ENCODE measurements at places on chromosomes 2 and 18. TPM values are rescaled to one million over a fixed set of nuclear protein-coding genes. Genes with fewer than 3 reads are reported as not detected.

The GPR17 gene
- not detected for total RNA-seq

The HSBP1L1 gene
- total RNA-seq, result 20.6 TPM

The STON1 gene
- not detected for total RNA-seq

GRCh38 chr2:216086207-216086893 is 4.6 kb downstream of the TMEM169 start:
- DNase-seq, result no peak

- DNase-seq, result no peak
Observed at GRCh38 chr2:198161151-198161550, 356.8 kb downstream of the PLCL1 start.

DNA sequence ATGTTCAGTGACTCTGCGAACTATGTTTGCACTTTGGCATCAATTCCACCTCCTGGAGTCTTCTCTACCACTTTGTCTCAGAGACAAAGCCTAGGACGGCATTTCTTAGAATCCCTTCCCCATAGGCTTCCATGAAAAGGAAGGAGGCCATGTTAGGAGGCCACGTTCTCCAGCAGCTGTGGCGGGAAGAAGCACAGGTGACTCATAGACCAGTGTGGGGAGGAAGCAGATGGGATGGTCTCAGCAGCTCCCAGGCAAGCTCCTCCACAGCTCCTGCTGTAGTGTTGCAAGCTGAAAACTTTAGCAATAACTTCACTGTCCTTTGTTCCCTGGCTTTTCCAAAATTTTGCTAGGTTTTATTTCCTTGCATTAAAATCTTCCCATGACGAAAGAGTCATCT is 781.3 kb upstream of the ID2 start:
- DNase-seq, result no peak

DNA sequence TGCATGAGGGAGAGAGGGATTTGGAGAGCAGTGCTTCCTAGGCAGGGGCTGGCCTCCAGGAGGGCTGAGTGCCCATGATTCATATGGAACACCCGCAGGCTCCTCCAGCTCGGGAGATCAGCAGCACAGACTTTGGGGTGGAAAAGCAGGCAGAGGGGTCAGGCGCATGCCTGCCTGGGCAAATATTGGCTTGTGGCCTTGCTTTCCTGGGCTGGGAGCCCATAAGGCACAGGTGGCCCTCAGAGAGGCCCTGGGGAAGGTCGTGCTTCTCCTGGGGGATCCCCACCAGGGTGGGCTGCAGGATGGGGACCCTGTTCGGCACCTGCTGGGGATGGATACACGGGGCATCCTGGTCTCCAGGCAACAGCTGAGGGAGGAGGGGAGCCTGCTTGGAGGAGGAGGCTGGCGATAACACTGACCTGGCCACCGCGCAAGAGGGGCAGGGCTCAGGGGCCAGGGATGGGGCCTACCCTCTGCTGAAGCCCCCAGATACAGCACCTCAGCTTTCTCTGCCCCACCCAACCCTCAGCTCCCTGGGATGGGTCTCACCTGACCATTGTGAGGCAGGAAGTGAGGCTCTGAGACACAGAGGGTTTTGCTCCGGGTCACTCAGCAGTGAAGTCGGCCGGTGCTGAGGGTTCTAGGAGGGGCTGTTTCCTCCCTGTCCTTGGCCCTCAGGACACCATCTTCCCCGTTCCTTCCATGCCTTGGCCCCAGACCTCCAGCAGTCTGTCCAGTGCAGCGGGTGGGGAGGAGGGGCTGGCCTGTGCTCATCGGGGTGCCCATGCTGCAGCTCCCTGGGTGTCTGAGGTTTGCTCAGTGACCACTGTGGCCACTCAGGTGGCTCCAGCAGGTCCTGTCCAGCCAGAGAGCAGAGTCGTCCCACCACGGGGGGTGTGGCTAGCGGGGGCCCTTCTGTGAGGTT is 12.0 kb downstream of the AQP12A start:
- no peak for DNase-seq

- no peak for DNase-seq
Observed at GRCh38 chr18:60649107-60649506, 276.5 kb upstream of the MC4R start.

GRCh38 chr2:235911633-235912233 is 256.5 kb downstream of the GBX2 start:
- no peak for DNase-seq

DNA sequence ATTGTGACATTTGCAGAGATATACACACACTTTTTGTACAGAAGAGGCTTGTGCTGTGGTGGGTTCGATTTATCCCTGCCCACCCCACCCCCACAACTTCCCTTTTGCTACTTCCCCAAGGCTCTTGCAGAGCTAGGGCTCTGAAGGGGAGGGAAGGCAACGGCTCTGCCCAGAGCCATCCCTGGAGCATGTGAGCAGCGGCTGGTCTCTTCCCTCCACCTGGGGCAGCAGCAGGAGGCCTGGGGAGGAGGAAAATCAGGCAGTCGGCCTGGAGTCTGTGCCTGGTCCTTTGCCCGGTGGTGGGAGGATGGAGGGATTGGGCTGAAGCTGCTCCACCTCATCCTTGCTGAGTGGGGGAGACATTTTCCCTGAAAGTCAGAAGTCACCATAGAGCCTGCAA is 40.0 kb downstream of the STEAP3 start:
- DNase-seq, result no peak

The FSHR gene
- not detected for total RNA-seq

The ASXL3 gene
- not detected for total RNA-seq

The GALNT13 gene
- not detected for total RNA-seq

The SLC16A14 gene
- total RNA-seq, result 5.5 TPM

- DNase-seq, result no peak
Observed at GRCh38 chr2:46504685-46505471, 25.5 kb downstream of the TMEM247 start.

- DNase-seq, result no peak
Observed at GRCh38 chr2:120539937-120540718, 194.2 kb downstream of the INHBB start.

The CD302 gene
- not detected for total RNA-seq

The PXDN gene
- total RNA-seq, result 131 TPM

The DHRS9 gene
- 0.88 TPM for total RNA-seq

DNA sequence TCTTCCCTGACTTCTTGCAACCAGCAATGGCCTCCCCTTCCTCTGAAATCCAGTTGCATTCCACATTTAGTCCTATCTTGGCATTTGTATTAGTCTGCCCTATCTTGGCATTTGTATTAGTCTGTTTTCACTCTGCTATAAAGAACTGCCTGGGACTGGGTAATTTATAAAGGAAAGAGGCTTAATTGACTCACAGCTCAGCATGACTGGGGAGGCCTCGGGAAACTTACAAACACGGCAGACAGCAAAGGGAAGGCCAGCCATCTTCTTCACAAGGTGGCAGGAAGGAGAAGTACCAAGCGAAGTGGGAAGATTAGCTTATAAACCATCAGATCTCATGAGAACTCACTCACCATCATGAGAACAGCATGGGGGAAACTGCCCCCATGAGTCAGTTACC is 234.5 kb upstream of the COPS8 start:
- DNase-seq, result no peak

- DNase-seq, result no peak
Observed at GRCh38 chr2:74985978-74986609, 27.7 kb downstream of the POLE4 start.

DNA sequence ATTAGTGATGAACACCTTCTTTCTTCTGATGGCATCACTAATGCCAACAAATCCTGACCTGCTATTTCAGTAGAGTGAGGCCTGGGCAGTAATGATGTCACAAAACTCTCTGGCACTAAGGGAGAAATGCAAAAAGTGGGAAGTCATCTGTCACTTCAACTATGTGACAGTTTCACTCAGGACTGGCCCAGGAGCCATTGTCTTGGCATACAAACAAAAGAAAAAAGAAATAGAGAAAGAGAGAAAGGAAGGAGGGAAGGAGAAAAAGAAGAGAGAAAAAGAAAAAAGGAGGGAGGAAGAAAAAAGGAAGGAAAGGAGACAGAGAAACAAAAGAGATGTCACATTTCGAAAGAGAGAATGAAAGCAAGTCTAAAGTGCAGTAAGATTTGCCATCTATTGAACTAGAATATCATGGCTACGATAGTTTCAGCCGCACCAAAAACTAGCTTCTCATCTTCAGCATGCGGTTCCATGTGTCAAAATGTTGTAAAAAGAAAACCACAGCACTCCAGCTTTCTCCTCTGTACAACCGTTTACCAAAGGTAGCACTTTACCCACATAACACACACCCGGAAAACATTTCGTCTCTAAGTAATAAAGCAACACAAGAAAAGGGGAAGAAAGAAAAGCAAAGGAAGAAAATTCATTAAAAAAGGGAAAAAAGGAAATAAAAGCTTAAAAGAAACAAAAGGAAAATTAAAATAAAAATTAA is 50.1 kb downstream of the CD226 start:
- no peak for DNase-seq

DNA sequence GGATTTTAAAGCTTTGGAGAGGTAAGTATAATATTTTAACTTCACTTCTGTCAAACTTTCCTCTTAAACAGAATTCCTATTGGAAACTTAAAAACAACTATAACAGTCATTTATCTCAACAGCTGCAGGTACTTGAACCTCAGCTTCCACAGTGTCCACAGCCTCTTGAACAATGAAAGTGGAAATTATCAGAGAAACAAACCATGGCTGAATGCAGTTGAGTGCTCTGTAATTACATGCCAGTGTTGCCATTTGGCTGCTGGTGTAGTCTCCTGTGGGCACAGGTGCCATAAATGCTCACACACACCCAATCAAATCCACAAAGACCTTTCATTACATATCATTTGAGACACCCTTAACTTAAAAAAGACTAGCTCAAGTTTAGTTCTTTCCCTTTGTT is 125.1 kb downstream of the CPS1 start:
- no peak for DNase-seq

The MAP3K19 gene
- not detected for total RNA-seq

DNA sequence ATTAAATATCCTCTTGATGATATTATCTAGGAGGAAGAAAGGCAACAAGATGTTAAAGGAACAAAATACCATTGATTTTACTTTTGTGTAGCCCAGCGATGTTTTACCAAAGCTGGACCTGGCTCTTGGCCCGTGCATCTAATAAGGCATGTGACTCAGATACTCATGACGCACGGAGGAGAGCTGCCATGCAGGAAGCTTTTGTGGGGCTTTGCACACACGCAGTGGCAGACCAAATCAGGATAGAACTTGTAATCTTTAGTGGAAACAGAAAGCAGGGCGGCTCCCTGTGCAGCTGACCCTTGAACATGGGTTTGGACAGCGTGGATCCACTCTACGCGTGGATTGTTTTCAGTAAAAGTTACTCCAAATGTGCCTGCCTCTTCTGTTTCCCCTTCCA is 190.0 kb downstream of the NAPG start:
- DNase-seq, result peak; percentile 14

- no peak for DNase-seq
Observed at GRCh38 chr2:233039212-233039845, 6.9 kb downstream of the NEU2 start.

DNA sequence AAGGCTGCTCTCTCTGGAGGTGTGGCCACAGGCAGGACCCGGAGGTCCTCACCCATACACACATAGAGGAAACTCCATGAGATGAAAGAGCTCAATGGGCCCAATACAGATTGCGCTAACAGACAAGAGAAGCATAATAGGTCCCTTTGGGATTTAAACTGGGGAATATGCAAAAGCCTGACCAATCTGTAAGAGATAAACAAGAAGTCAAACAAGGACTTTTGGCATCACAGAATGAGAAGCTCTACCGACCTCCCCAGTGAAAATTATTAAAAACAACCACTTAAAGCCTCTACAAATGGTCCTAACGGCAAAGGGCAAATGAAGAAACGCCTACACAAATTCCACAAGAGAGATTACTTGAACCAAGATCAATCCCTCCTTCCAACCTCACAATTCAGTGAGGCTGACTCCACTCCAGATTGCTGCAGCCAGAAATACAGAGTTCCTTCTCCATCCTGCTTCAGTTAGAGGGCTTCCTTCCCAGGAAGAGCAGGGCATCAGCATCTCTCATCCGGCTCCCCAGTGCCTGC is 10.8 kb downstream of the IWS1 start:
- no peak for DNase-seq

- no peak for DNase-seq
Observed at GRCh38 chr2:192932376-192932775, 737.6 kb upstream of the TMEFF2 start.

GRCh38 chr2:8413589-8414135 is 268.2 kb upstream of the ID2 start:
- DNase-seq, result no peak

DNA sequence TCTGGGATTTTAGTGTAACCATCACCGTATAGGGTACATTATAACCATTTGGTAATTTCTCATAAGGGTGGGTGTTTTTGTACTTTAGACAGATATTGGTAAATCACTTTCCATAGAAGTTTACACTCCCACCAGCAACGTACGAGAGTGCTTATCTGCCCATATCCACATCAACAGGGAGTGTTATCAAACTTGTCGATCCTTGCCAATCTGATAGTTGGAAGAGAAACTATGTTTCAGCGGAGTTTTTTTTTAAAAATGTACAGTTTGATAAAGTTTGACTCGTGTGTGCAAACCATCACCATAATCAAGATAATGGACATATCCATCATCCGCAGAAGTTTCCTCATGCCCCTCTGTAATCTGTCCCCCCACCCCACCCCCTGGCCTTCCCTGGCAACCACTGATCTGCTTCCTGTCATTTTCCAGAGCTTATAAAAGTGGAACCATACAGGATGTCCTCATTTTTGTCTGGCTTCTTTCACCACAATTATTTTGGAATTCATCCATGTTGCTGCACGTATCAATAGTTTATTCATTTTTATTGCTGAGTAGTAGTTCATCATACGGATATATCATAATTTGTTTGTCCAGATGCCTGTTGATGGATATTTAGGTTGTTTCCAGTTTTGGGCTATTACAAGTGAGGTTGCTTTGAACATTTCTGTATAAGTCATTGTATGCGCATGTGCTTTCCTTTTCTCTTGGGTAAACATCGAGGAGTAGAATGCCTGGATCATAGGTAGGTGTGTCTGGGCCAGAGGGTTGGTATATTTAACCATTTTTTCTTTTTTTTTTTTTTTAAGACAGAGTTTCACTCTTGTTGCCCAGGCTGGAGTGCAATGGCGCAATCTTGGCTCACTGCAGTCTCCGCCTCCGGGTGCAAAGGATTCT is 18.6 kb downstream of the GLI2 start:
- no peak for DNase-seq

DNA sequence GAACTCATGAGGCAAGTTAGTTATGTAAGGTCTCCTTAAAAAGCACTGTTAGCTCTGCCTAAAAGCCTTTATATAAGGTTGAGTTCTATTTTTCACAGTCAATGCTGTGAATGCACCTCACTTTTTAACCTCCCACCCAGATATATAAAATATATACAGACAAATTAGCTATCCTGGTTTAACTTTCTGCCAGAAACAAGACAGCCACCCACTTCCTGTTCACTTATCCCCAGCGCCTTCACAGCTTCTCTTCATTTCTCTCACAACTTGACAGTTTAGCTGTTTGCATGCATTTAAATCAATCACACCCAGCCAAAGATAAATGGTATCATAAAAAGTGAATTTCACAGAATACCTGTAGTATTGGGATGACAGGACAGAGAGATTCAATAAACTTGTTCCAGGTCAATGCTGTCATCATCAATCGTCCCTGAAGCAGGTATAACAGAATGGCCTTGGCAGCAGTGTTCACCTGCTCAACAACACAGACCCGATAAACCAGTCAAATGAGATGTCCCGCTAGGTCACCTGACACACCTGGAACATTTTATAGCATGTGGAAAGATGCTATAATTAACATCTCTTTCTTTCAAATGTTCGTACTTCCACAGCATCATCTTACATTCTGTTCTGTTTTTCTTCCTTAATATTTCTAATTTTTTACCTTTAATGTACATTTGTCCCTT is 55.7 kb downstream of the RTTN start:
- no peak for DNase-seq
